ENCODE measurements at places on chromosomes 5 and 9.

- DNase-seq: no peak
These were observed 95.6 kb upstream of the ANKH start for GRCh38 chr5:14967166-14967565.

DNA sequence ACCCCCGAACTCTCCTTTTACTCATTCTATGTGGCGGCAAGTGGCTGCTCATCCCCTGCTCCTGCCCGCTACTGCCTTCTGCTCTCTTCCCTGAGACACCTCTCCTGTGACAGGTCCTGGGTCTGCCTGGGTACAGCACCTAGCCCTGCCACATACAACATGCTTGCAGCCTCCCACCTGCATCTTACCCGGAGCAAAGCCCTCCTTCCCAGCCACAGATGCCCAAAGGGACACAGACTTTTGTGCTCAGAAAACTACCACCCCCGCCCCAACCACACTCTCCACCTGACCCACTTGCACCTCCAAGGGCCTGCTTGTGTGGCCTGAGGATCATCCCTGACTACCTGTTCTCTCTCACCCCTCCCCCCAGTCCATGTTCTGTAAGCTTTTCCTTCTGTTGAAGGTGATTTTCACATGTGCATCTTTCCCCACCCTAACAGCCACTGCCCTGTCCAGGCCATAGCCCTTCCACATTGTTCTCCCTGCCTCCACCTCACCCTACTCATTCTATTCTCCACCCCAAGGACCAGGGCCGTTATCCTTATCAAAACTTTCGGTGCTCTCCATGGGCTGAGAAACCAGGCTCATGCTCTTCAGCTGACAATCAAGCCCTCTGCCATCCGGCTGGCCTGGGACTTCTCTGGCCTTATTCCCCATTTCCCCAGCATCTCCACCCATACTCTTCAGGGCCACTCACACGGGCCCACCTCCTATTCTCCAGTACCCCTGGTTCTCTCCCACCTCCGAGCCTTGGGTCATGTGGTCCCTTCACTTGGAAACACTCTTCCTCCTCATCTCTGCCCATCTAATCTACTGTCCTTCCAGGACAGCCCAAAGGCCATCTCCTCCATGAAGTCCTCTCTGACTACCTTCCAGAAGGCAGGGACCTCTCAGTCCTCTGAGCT lies 46.4 kb upstream of the ALDH1B1 start:
- DNase-seq: no peak

DNA sequence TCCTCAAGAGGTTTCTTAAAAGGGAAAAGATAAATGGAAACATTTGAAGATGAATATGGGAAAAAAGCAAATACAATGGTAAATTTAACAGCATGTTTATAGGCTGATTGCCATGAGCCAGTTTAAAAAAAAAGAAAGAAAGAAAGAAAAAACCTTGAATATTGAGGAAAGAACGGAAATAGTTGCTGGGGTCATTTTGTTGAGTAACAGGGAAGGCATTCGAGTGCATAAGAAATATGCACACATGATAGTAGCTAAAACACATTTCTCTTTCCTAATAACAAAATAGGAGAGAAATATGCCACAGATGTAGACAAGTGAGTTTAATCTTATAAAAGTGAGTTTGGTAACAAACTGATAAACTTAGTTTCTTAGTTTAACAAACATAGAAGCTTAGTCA lies 864.6 kb upstream of the ACO1 start:
- DNase-seq: no peak

DNA sequence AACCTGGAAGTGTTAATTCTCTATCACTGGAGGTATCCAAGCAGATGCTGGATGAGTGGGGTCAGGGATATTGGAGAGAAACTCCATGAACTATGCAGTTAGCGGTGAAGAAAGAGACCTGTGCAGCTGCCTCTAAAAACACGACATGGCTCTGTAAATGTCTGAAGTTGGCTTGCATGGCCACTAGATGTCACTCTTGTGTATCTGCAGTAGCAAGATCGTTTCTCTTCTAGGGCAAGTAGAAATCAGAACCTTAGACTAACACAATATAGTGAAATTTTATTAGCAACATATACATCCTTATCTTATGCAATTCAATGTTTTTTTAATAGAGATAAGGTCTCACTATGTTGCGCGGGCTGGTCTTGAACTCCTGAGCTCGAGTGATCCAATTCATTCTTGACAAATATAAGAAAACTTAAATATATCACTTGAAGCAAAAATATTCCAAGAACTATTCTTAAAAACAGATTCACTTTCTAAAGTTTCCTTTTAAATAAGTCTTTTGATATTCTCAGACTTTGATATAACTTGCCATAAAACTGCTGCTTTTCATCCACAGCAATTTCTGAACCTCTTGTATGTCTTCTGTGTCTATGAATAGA lies 2.9 kb downstream of the OR2S2 start:
- peak; percentile 74 for DNase-seq

DNA sequence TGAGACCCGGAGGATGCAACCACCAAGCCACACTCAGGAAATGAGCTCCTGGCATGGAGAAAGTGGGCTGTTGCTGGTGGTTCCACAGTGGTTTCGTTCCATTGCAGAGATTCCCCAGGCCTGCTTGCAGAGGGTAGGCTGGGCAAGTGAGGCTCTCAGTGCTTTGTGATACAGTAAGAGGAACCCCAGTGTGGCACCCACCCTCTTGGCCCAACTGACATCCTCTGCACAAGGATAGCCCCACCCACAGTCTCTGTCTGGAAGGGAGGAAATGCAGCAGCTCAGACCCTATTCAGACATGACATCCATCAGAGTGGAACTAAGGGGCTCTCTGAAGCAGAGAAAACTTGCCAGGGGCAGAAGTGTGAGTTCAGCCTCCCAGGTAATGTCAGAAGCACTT lies 69.6 kb upstream of the FSTL4 start:
- no peak for DNase-seq

GRCh38 chr9:74303945-74304344 lies 193.2 kb upstream of the RORB start:
- no peak for DNase-seq

DNA sequence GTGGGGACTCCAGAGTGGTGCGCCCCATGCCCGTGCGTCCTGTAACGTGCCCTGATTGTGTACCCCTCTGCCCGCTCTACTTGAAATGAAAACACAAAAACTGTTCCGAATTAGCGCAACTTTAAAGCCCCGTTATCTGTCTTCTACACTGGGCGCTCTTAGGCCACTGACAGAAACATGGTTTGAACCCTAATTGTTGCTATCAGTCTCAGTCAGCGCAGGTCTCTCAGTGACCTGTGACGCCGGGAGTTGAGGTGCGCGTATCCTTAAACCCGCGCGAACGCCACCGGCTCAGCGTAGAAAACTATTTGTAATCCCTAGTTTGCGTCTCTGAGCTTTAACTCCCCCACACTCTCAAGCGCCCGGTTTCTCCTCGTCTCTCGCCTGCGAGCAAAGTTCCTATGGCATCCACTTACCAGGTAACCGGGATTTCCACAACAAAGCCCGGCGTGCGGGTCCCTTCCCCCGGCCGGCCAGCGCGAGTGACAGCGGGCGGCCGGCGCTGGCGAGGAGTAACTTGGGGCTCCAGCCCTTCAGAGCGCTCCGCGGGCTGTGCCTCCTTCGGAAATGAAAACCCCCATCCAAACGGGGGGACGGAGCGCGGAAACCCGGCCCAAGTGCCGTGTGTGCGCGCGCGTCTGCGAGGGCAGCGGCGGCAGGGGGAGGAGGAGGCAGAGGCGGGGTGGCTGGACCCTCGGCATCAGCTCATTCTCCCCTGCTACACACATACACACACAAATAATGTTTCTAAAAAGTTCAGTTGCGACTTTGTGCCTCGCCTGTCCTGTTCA lies 668 bp downstream of the GLIS3 start:
- DNase-seq: no peak

- no peak for DNase-seq
These were observed 40.2 kb downstream of the TRIO start for GRCh38 chr5:14183187-14183939.

DNA sequence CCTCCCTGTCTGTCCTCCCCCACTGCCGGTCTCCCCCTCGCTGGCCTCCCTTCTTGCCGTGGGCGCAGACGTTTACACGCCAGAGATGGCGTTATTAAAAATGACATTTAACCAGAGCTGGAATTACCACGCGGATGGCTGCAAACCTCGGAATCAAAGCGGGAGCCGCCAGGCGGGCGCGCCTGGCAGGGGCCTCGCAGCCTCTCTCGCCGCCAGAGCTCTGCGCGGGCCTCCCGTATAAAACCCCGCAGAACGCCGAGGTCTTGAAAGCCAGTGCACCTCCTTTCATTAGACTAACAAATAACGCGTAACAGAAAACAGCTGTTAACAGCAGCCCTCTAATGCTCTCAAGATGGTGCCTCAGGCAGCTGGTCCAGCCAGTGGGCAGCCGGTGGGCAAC lies 10.2 kb downstream of the PRRX2 start:
- DNase-seq: no peak

DNA sequence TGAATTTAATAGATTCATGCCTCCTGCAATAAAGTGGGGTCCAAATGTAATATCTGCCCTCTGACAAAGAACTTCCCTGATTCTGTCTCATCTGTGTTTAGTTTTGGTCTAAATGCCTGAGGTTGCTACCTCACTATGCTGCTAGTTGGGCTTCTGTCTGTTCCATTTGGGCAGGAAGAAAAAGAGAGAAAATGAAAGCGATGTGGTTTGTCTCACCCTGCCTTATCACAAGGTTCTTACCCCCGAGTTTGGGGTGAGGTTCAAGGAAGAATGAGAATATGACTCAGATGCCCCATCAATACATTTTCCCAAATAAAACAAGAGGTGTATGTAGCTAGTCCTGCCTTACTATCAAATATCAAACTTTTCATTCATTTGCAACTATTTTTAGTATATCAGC lies 132.1 kb upstream of the MTAP start:
- no peak for DNase-seq

GRCh38 chr9:69193685-69194032 lies 19.6 kb downstream of the TJP2 start:
- DNase-seq: peak; percentile 54

DNA sequence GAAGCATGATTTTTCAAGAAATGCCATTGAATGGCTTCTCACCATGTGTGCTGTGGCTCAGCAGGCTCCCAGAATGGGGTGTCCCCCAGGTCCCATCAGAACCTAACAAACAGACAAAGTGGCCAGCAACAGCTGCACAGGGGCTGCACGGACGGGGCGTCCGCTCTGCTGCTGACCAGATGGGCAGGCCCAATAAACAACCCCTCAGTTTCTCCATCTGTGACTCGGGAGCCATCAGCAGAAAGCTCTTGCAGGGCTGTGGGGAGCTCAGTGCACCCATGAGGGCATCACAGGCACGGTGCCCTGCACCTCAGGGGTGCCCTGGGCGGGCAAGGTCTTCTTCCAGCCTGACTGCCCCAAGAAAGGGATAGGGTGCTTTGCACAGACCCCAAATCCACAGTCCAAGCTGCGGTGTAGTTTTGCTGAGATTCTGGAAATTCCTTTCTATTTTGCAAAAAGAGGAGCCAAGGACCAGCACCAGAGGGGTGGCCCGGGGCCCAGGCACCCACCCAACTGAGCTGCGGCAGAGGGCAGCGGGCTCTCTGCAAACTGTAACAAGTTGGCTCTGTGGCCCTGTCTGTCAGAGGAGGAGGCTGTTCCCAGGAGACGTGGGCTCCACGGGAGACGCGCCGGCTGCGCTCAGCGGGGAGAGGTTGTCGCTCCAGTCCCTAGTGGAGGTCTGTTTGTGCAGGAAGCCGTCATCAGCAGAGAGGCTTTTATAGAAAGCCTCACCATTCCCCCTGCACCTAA lies 138.7 kb upstream of the PPP1R26 start:
- DNase-seq: no peak

DNA sequence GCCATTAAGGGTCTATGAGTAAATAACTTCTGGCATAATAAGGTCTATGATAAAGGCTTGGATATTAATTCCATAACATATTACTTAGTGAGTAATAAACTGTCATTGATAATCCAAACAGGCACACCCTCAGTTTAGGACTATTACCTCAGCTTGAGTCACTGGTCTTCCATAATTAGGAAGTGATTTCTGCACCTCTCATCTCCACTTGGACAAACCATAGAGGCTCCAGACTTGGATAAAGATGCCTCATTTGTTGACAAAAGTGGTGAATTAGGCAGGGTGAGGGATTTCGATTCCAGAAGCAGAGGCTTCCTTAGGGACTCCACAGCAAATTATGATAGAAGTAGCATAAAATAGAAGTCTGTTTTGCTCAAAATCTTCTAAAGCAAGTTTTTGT lies 127.5 kb upstream of the MTAP start:
- DNase-seq: no peak

- no peak for DNase-seq
These were observed 5.5 kb upstream of the GLIS3 start for GRCh38 chr9:4305065-4305985.

- DNase-seq: no peak
These were observed 1.9 kb upstream of the BRD3 start for GRCh38 chr9:134069480-134070399.

Data from erythroblast (primary cell).